ENCODE measurements at places on chromosomes 1 and 21.

GRCh38 chr1:239418681-239419080 lies 32.3 kb downstream of the CHRM3 start:
- DNase-seq = peak; percentile 4

DNA sequence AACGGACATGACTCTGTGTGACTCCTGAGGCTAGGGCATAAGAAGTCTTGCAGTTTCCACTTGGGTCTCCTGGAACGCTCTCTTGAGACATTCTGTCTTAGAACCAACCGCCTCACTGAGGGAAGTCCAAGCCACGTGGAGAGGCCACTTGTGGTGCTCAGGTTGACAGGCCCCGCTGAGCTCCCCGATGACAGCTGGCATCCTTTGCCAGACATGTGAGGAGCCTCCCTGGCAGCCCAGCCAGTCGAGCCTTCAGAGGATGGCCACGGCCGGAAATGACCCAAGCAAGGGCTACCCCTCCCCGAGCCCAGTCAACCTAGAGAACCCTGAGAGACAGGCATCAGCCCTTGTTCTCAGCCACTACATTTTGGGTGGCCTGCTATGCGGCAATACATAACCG lies 20.7 kb downstream of the PLEKHA6 start:
- DNase-seq = no peak

DNA sequence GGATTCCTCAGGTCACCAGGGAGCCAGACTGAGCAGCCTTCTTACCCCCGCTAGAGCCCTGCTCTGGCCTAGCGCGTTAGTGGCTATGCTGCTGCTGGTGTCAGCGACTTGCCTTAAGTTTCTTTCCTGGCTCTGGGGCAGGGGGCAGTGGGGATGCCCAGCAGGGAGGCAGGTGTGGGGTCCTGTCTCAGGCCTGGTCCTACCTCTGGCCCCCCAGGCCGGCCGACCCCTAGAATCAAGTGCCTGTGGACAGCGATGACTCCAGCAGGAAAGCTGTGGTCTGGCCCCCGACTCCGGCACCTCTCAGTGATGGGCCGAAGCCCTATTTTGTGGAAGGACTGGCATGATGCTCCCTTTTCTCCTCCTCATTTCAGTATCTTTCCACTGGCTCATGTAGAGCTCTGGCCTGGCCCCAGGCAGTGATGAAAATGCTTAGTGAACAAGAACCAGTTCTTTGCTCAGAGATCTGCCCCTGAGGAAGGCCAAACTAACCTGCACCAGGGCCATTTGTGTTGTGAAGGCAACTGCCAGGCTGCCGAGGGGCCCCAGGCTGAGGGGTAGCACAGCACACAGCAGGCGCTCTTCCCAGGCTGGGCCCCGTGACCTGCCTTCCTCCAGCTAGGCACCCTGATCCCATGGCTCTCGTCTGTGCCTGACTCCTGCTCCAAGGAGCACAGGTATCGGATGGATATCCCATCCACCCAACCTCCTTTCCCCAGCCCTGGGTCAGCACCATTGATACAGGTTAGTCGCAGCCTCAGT lies 23.7 kb downstream of the MRPL37 start:
- no peak for DNase-seq

GRCh38 chr1:113545210-113545609 lies 154.9 kb downstream of the MAGI3 start:
- no peak for DNase-seq

GRCh38 chr21:23215261-23215660 lies 2217.1 kb downstream of the NCAM2 start:
- DNase-seq = no peak

- no peak for DNase-seq
Observed at GRCh38 chr1:40926441-40926840, 53.1 kb upstream of the CTPS1 start.

- no peak for DNase-seq
Observed at GRCh38 chr1:32126770-32127169, 18.9 kb downstream of the KPNA6 start.

DNA sequence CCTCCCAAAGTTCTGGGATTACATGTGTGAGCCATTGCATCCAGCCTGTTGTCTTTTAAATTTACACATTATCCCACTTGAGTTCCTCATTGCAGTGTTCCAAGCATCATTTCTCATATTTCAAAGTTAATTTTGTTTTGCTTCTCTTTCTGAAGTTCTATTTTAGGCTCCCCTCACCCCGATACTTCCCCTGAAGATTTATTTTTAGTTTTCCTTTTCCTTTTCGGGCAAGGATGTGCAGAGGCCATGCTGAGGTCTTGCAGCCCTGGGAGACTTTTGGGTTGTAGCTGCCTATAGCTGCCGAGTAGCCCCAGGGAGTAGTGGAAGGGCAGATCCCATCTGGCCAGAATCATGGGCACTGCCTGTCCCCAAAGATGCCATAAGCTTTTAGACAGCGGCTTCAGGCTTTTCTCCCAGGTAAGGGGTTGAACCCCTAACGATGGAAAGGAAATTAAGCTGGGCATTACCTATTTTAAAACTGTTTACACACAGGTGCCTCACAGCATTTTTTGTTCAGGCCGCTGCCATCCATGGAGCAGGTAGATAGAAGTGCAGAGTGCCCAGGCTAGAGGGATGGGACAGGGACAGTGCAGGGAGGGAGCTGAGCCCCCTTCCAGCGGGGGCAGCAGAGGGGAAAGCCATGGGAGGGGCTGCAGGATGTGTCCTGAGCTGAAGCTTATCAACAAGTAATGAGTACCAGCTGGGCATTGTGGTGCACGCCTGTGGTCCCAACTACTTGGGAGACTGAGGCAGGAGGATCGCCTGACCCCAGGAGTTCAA lies 15.9 kb downstream of the PSEN2 start:
- no peak for DNase-seq

Measured in cerebellum (tissue), 4 donors.